ENCODE measurements at places on chromosomes 5 and 9.

GRCh38 chr9:124125651-124125977, 114.0 kb downstream of the LHX2 start:
- H3K4me3 ChIP-seq, result no peak overlapping the region
- no peaks in the 10 kb centered on the region for H3K27me3 ChIP-seq
- no peak for DNase-seq
- H3K36me3 ChIP-seq, result no peaks in the 10 kb centered on the region
- H3K4me1 ChIP-seq, result no peaks in the 10 kb centered on the region
- no peak overlapping the region for H3K27ac ChIP-seq

DNA sequence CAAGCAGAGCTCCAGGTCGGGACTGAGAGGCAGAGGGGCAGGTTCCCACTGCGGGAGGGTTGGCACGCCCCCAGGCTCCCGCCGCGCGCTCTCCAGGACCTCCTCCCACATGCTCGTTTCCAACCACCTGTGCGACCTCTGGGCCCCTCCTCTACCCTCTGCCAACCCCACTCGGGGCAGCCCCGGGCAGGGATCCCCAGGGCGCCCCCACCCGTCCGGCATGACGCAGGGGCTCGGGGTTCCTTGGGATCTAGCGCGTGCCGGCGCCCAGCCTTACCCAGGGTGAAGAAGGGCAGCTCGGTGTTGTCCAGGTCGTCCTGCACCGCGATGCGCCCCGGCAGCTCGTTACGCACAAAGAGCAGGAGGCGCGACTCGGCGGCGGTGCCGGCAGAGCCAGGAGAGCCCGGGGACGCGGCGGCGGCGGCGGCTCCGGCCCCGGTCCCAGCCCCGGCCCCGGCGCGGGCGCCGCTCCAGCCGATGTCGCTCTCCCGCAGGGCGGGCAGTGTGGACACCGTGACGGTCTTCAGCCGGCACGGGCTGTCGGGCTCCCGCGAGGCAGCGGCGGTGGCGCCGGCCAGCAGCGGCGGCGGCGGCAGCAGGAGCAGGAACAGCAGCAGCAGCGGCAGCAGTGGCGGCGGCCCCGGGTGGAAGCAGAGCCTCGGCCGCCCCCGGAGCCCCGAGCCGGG, 494 bp downstream of the ASTN2 start:
- no peaks in the 10 kb centered on the region for H3K4me1 ChIP-seq
- peaks cover 12% of the 10 kb centered on the region for H3K27me3 ChIP-seq
- no peaks in the 10 kb centered on the region for H3K36me3 ChIP-seq
- peak overlapping the region; percentile 41 for H3K4me3 ChIP-seq

DNA sequence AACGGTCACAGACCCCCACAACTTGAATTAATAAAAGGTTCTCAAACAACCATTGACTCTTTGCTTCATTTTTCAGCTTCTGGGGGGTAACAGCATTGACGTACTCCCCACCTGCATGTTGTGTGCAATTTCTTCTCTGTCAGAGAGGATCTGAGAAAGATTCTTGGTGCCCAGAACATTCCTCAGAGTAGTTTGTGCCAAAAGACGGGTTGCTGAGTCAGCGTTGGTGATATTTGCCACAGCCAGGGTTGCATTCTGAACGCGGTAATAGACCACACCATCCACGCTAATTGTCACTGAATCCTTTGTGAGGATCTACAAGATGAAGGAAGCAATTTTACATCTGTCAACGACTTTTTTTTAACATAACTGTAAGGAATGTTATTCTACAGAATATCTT, 21.0 kb downstream of the STOM start:
- no peaks in the 10 kb centered on the region for H3K36me3 ChIP-seq
- no peaks in the 10 kb centered on the region for H3K27me3 ChIP-seq
- no peak for DNase-seq
- peaks cover 15% of the 10 kb centered on the region for H3K4me1 ChIP-seq
- H3K27ac ChIP-seq, result no peak overlapping the region

DNA sequence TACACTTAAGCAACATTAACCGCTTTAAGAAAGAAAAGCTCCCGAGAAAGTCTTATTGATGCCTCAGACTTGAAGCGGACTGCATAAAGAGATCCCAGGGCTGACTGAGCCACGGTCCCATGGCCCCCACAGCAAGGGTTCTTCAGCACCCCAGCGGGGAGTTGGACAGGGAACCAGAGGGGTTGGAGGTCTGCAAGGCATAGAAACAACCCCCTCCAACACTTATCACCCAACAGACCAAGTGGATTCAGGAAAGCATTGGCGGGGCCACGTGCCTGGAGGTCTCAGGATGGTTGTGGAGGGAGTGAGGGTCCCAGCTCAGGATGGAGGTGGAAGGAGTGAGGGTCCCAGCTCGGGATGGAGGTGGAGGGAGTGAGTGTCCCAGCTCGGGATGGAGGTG, 143.7 kb upstream of the IRX2 start:
- DNase-seq, result no peak
- H3K4me1 ChIP-seq, result peaks cover 11% of the 10 kb centered on the region
- H3K27me3 ChIP-seq, result no peaks in the 10 kb centered on the region
- no peak overlapping the region for H3K4me3 ChIP-seq
- no peak overlapping the region for H3K27ac ChIP-seq

DNA sequence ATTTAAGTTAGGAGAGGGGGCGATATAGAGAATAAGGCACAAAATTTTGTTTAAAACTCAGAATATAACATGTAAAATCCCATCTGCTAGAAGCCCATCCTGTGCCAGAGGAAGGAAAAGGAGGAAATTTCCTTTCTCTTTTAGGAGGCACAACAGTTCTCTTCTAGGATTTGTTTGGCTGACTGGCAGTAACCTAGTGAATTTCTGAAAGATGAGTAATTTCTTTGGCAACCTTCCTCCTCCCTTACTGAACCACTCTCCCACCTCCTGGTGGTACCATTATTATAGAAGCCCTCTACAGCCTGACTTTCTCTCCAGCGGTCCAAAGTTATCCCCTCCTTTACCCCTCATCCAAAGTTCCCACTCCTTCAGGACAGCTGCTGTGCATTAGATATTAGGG, 18.3 kb downstream of the MOCS2 start:
- H3K4me1 ChIP-seq, result 0 out of 2 replicates have a peak, but pooled peaks cover 11% of the 10 kb centered on the region
- no peak overlapping the region for H3K27ac ChIP-seq
- peaks cover 23% of the 10 kb centered on the region for H3K27me3 ChIP-seq
- no peak overlapping the region for H3K4me3 ChIP-seq
- no peaks in the 10 kb centered on the region for H3K36me3 ChIP-seq

DNA sequence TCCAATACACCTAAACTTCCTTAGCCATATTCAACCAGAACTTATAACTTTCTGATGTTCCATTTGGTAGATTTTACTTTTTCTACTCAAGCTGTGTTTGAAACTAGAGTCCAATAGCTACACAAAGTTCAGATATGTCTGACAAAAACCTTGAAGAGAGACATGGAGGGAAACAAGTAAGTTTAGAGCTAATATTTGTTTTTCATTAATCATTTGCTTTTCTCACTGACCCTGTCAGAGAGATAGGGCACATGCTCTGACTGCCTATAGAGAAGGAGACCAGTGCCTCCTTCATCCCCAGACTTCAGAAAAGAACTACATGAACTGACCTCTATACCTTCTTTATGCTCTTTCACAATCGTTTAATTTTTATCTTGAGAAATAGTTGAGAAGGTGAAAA, 157.0 kb upstream of the PPP1R2B start:
- no peak overlapping the region for H3K4me3 ChIP-seq
- no peaks in the 10 kb centered on the region for H3K4me1 ChIP-seq
- no peaks in the 10 kb centered on the region for H3K27me3 ChIP-seq
- H3K27ac ChIP-seq, result no peak overlapping the region
- no peak for DNase-seq
- no peaks in the 10 kb centered on the region for H3K36me3 ChIP-seq

- no peak overlapping the region for H3K27ac ChIP-seq
- peaks cover 11% of the 10 kb centered on the region for H3K4me1 ChIP-seq
- no peak for DNase-seq
- H3K27me3 ChIP-seq, result peaks cover 10% of the 10 kb centered on the region
- H3K4me3 ChIP-seq, result no peak overlapping the region
- no peaks in the 10 kb centered on the region for H3K36me3 ChIP-seq
These were observed 162.5 kb downstream of the NFIB start for GRCh38 chr9:14151451-14151850.

- no peaks in the 10 kb centered on the region for H3K4me1 ChIP-seq
- no peak overlapping the region for H3K27ac ChIP-seq
- no peaks in the 10 kb centered on the region for H3K27me3 ChIP-seq
- no peak overlapping the region for H3K4me3 ChIP-seq
- DNase-seq, result no peak
- H3K36me3 ChIP-seq, result no peaks in the 10 kb centered on the region
These were observed 142.2 kb downstream of the OSTF1 start for GRCh38 chr9:75230469-75230868.

GRCh38 chr9:99582814-99583213, 238.9 kb upstream of the NR4A3 start:
- H3K4me1 ChIP-seq, result no peaks in the 10 kb centered on the region
- no peaks in the 10 kb centered on the region for H3K36me3 ChIP-seq
- H3K27me3 ChIP-seq, result no peaks in the 10 kb centered on the region
- DNase-seq, result no peak
- H3K4me3 ChIP-seq, result no peak overlapping the region
- H3K27ac ChIP-seq, result no peak overlapping the region

- H3K4me3 ChIP-seq, result no peak overlapping the region
- H3K36me3 ChIP-seq, result no peaks in the 10 kb centered on the region
- no peaks in the 10 kb centered on the region for H3K27me3 ChIP-seq
- no peak overlapping the region for H3K27ac ChIP-seq
These were observed 45.1 kb upstream of the DAB2 start for GRCh38 chr5:39469777-39470415.

DNA sequence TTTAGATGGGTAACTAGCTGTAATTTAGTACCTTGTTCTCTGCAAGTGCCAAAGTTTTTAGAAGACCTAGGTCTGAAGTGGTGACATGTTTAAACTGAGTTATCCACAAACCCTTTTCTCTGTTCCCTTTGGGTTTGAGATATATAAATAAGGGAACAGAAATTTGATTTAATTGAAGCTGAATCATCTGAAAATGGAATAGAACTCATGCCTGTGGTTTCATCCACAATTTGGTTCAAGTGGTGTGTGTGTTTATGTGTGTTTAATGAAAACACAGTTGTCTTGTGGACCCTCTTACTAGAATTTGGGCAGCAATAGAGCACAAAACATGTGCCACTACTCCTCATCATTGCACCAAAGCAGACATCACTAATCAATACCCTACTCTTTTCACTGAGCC, 216.9 kb downstream of the GLIS3 start:
- no peaks in the 10 kb centered on the region for H3K4me1 ChIP-seq
- H3K4me3 ChIP-seq, result no peak overlapping the region
- H3K27me3 ChIP-seq, result no peaks in the 10 kb centered on the region
- H3K36me3 ChIP-seq, result no peaks in the 10 kb centered on the region

- H3K27me3 ChIP-seq, result no peaks in the 10 kb centered on the region
- H3K4me1 ChIP-seq, result no peaks in the 10 kb centered on the region
- no peak overlapping the region for H3K4me3 ChIP-seq
- H3K27ac ChIP-seq, result no peak overlapping the region
- no peaks in the 10 kb centered on the region for H3K36me3 ChIP-seq
These were observed 456.2 kb downstream of the RASEF start for GRCh38 chr9:82606492-82607382.

- DNase-seq, result no peak
- H3K36me3 ChIP-seq, result no peaks in the 10 kb centered on the region
- no peak overlapping the region for H3K27ac ChIP-seq
- H3K4me1 ChIP-seq, result peaks cover 38% of the 10 kb centered on the region
- H3K4me3 ChIP-seq, result no peak overlapping the region
- H3K27me3 ChIP-seq, result no peaks in the 10 kb centered on the region
These were observed 229.3 kb downstream of the SNX18 start for GRCh38 chr5:54746777-54747398.

DNA sequence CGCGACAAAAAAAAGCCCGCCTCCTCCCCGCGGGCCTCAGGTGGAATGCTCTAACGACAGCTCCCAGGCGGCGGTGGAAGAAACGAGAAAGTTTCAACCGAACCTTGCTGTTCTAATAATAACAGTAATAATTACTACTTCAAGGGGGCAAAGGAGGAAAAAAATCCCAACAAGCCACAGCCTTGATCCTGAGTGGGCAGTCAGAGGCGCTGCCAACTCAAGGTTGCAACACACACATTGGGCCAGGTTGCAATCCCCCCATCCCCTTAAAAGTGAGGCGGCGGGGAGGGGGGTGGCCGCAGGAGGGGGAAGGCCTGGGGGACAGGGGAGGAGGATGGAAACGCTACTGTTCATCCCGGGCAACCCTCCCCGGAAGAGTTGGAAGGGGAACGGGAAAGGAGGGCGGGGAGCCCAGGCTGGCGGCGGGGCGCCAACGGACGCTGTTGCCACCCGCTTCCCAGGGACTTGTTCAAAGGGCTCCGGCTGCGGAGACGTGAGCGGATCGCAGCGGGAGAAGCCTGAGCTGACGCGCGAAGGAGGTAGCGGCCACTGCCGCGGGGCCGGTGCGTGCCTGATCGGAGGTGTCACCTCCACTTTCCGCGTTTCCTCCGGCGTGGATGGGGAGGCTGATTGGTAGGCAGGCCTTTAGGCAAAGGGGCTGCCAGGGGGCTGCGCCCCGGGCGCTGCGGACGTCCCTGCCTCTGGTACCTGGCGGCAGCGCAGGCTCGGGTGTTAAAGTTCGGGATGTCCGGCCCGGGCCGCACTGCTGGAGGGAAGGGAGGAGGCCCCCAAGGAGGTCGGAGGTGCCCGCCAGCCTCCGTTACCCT, 647 bp downstream of the SMARCA2 start:
- no peaks in the 10 kb centered on the region for H3K27me3 ChIP-seq
- no peaks in the 10 kb centered on the region for H3K36me3 ChIP-seq
- peak overlapping the region; percentile 92 for H3K4me3 ChIP-seq
- H3K4me1 ChIP-seq, result peaks cover 10% of the 10 kb centered on the region
- H3K27ac ChIP-seq, result peak overlapping the region; percentile 91

- no peaks in the 10 kb centered on the region for H3K36me3 ChIP-seq
- H3K27me3 ChIP-seq, result no peaks in the 10 kb centered on the region
These were observed 19.7 kb downstream of the TRIM14 start for GRCh38 chr9:98099346-98099745.

DNA sequence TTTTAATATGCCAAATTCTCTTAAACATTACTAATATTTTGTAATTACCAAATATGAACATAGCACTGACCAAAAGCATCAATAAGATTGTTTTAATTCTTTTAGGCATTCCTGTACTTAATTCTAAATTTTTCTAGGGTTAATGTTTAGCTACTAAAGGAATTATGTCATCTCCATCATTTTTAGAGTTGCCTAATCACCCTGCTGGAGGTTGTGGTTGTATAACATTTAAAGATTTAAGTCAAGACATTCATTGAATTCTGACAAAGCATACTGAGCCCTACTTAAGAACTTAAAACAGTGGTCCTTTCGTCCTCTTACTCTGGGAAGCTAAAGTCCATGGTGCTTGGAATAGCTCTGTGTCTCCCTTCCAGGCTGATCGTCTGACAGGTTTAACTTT, 28.1 kb upstream of the DAB2 start:
- DNase-seq, result no peak
- H3K27ac ChIP-seq, result no peak overlapping the region
- no peaks in the 10 kb centered on the region for H3K36me3 ChIP-seq

GRCh38 chr9:78030296-78030552, 1.4 kb downstream of the GNAQ start:
- no peaks in the 10 kb centered on the region for H3K36me3 ChIP-seq
- no peak overlapping the region for H3K27ac ChIP-seq
- peaks cover 5% of the 10 kb centered on the region for H3K4me1 ChIP-seq
- H3K4me3 ChIP-seq, result peak overlapping the region; percentile 70
- H3K27me3 ChIP-seq, result no peaks in the 10 kb centered on the region
- DNase-seq, result no peak

GRCh38 chr5:54887663-54888062, 97.7 kb downstream of the ESM1 start:
- no peak overlapping the region for H3K27ac ChIP-seq
- H3K36me3 ChIP-seq, result no peaks in the 10 kb centered on the region
- DNase-seq, result no peak
- H3K4me3 ChIP-seq, result no peak overlapping the region

- H3K27ac ChIP-seq, result no peak overlapping the region
- peaks cover 39% of the 10 kb centered on the region for H3K27me3 ChIP-seq
These were observed 24.1 kb downstream of the TSPAN17 start for GRCh38 chr5:176671399-176671798.
